ENCODE measurements at places on chromosomes 4 and X.

GRCh38 chr4:33111117-33111516, 2390.9 kb downstream of the PCDH7 start:
- no peak for DNase-seq

GRCh38 chrX:68876731-68877130, 47.9 kb downstream of the EFNB1 start:
- DNase-seq = no peak

DNA sequence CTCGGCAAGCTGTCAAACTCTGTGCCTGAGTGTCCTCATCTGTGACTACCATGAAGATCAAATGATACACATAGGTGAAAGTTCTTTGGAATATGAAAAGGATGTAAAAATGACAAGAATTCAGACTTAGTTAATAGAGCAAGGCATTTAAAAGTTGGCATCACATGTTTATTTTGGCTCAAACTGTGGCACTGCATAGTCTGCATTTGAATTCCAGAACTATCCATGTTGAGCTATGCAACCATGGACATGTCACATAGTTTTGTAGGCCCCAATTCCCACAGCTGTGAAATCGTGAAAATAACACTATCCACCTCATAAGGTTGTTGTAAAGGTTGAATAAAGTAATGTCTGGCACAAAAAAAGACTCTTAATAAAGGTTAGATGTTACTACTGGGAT, 33.9 kb downstream of the AFF2 start:
- no peak for DNase-seq

- no peak for DNase-seq
These were observed 23.4 kb downstream of the ABCB7 start for GRCh38 chrX:75132672-75133071.

DNA sequence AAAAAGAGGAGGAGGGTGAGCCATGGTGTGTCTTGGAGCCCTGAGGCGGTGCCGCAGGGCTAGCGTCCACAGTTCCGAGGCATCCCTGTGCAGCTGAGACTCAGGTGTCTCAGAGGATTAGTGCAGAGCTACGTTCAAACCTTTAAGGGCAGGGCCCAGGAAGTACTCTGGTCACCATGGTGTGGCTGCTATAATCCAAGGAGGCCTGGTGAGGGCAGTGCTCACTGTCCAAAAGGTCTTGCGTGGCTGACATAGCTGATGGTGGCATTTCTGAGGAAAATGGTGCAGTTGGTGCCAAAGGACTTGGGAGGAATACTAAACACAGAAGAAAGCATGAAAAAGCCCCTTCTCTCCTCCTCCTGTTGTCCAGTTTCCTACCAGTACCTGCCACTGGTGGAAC, 146.9 kb downstream of the DCHS2 start:
- no peak for DNase-seq

DNA sequence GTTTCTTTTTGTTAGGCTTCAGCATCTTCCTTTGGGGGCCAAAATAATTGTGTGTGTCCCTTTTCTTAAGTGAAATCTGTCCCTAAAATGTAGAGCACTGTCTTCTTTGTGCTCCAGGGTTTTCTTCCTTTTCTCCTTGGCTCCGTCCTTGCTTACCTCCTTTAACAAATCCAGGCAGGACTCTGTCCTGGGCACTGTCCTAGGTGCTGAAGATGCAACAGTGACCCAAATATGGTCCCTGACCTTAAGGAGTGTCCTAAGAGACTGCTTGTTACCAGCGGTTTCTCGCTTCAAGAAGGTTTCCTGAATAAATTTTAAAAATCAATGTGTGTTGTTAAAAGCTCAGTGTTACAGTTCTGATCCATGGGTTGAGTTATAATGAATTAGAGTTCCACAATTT, 471.8 kb downstream of the KCNIP4 start:
- DNase-seq = no peak

DNA sequence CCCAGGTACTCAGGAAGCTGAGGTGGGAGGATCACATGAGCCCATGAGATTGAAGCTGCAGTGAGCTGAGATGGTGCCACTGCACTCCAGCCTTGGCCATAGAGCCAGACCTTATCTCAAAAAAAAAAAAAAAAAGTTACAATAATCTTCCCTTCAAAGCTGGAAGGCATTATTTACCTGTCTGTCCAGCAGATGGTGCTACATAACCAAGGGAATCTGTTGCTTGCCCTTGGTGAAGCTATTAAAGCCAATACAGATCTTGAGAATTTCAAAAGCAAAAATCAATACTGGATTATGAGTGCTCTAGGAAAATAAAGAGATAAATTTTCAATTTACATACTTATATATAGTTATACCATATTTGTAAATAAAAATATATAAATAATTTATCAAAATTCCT, 25.9 kb downstream of the PKD2 start:
- no peak for DNase-seq

GRCh38 chr4:186846426-186846825, 122.8 kb upstream of the FAT1 start:
- no peak for DNase-seq

DNA sequence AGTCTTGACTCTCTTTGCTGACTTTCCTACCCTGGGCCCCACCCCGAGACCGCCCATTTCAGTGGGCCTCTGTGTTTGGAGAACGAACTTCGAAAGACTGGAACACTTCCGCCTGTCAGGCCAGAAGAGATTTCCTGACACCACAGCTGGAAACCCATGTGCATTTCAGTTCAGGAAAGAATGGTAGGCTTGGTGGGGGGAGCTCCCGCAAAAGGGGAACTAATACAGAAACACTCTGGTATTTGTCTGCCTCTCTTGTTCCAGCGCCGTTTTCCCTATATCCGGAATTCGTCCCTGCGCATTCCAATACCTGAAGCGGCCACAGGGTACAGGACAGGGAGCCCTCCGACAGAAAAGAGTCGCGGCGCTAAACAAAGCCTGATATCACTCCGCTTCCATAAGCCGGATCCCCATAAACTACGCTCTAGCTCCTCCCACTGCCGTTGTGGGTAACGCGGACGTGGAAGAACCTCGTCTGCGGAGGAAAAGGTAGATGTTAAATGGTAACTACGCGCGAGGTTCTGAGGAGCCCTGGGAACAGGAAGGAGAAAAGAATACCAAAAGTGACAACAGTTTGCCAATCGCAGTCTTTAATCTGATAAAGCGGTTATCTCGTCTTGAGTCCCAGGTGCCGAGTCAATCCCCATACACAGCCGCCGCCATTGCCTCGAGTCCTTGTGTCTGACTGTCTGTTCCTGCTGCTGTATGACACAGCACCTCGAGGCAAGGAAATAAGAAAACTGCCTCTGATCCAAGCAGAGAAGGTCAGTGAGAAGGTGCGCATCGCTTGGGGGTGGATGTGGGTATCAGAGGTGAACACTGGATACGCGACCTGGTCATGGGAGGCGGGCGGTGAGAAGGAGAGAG, at the start of gene ARMCX5:
Gene ARMCX5 (plus strand): TSS at position 432 of the 867 bp plus-strand sequence. CDS start 2,627 bp downstream, outside the sequence.
- peak; percentile 30 for DNase-seq

DNA sequence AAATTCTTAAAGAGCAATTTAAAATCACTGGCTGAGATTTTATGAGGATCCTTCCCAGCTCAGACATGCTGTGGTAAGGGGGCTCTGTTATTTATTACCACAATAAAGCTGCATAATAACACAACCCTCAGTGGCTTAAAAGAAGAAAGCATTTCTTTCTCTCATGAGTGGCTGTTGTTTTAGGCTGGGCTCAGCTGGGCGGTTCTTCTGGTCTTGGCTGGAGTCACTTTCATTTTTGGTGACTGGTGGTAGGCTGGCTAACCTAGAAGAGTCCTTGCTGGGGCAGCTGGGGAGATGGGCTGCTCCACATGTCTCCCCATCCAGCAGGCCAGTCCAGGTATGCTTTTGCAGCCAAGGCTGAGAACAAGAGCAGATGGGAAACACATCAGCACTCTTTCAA, 113.0 kb upstream of the MSX1 start:
- no peak for DNase-seq

DNA sequence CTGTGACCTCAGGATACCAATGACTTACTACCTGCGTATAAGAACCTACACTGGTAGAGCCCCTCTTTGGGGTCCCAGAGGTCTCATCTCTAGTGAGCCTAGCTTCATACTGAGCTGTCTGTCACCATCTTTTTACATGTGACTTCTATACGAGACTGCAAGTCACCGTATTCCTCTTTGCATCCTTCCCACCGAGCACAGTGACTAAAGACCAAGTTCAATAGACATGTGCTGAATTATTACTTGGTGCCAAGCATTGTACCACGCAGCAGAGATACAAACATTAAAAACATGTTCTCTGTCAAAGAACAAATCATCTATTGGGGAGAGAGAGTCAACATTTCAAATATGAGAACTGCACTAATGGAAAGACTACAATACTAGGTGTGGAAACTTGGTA, 16.4 kb downstream of the ARAP2 start:
- no peak for DNase-seq

DNA sequence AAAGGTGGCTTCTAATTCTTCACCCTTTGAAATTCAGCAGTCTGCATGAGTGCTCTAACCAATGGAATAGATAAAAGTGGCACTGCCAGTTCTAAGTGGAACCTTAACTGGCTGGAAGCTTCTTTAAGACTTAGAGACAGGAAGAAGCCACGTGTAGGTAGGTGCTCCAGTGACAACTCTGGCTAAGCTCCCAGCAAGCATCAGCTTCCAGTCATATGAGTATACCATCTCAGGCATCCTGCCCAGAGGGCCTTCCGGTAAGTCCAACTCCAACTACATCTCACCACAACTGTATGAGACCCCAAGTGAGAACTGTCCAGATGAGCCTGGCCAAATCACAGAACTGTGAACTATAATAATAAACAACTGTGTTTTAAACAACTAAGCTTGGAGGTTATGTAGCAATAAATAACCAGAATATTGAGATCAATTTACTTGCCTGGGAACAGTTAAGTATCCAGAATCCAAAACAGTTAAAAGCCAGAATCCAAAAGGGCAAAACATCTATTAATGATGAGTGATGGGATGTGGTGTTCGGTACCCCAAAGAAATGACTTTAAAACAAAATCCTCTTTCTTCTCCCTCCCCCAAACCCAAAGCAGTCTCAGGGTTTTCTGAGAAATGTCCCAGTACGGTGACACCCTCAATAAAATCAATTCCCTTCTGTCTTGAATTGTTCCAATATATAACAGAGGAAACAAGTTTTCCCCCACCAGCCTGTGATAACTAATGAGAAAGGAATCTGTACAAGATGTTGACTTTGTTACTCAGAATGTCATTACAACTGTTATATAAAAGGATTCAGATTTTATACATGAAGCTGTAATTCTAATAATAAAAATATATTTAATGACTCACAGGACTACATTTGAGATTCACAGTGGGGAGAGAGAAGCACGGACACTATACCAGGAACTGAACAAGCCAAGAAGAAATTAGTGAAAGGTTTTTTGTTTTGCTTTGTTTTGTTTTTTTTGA, 4.2 kb downstream of the TSPAN5 start:
- no peak for DNase-seq

- no peak for DNase-seq
These were observed 137.8 kb downstream of the FBXW7 start for GRCh38 chr4:152398060-152398459.

- DNase-seq = no peak
These were observed 122.4 kb upstream of the HAND2 start for GRCh38 chr4:173652283-173652931.

GRCh38 chr4:6198768-6199421, 1.5 kb downstream of the JAKMIP1 start:
- no peak for DNase-seq

GRCh38 chr4:95500361-95500760, 48.4 kb downstream of the UNC5C start:
- DNase-seq = no peak

DNA sequence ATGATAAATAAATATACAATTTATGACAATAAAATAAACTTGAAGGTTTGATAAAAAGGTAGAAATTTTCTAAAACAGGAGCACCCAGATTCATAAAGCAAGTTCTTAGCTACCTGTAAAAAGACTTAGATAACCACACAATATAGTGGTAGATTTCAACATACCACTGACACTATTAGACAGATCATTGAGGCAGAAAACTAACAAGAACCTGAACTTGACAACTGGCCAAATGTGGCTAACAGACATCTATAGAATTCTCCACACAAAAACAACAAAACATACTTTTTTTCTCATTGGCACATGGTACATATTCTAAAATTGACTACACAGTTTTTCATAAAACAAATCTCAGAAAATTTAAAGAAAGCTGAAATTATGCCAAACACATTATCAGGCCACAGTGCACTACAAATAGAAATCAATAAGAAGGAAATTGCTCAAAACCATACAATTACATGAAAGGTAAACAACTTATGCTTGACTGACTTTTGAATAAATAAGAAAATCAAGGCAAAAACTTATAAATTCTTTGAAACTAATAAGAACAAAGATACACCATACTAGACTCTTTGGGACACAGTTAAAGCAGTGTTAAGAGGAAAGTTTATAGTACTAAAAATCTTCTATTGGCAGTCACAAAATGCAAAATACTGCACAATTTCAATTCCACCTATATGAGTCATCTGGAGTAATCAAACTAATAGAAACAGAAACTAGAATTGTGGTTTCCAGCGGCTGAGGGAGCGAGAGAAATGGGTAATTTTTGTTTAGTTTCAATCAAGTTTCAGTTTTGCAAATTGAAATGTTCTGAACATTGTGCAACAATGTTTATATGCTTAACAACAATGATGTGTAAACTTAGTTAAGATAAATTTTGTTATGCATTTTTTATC, 925.6 kb downstream of the SH3BGRL start:
- no peak for DNase-seq
